Right lobe of liver (tissue), 6 donors: ENCODE measurements at places on chromosomes 11 and 22.
A peak's percentile ranks its signal among the peaks of the same experiment; 100 is the strongest.

DNA sequence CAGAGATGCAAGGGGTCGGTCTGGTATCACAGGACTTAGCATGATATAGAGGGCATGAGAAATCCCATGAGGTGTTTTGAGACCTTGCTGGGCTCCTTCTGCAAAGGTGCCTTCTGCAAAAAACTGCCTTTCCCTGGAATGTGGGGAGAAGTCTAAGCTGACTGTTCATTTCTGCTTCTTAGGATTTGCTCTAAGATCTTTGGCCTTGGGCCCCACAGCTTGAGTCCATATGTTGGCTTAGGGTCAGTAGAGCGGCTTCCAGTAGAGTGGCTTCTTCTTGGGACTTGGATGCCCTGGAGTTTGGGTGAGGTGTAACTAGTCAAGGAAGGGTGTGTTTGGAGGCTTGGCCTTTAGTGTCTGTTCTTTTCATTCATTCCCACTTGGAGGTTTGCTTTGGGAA lies 37.0 kb downstream of the AMPD3 start:
- no peak for DNase-seq

GRCh38 chr22:37462436-37462835 lies 23.7 kb downstream of the MFNG start:
- no peak for DNase-seq

GRCh38 chr22:33300165-33300564 lies 242.0 kb upstream of the SYN3 start:
- DNase-seq, result no peak

DNA sequence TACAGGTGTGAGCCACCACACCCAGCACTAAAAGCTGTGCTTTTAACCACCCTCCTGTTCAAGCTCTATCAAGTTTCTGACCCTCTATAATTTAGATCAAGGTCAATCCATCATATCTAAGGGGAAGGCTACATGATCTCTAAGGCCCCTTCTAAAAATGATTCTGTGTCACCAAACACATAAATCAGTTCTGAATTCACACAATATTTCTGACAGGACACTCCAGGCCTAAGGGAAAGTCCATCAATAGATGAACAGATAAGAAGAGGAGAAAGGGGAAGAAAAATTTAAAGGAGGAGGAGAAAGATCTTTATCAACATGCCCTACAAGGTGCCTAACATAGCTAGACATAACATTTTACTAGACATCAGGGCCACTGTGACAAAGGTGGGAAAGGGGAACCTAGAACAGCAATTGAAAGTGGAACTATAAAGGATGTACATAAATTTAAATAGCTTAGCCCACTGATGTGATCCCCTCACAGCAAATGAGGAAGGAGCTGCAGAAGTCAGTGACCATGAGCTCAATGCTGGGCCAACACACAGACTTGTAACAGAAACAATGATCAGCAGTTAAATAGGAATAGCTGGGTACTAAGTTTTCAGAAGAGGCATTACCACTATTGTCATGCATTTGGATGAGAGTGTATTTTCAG lies 4.7 kb downstream of the PRCP start:
- no peak for DNase-seq

GRCh38 chr22:49664891-49665290 lies 162.8 kb downstream of the BRD1 start:
- DNase-seq, result no peak

- peak; percentile 39 for DNase-seq
Measured at GRCh38 chr11:1345737-1346513, 36.5 kb upstream of the TOLLIP start.

- DNase-seq, result no peak
Measured at GRCh38 chr11:55572548-55572947, 620 bp downstream of the OR4C16 start.

- DNase-seq, result no peak
Measured at GRCh38 chr22:48952256-48953102, 875.2 kb downstream of the BRD1 start.

DNA sequence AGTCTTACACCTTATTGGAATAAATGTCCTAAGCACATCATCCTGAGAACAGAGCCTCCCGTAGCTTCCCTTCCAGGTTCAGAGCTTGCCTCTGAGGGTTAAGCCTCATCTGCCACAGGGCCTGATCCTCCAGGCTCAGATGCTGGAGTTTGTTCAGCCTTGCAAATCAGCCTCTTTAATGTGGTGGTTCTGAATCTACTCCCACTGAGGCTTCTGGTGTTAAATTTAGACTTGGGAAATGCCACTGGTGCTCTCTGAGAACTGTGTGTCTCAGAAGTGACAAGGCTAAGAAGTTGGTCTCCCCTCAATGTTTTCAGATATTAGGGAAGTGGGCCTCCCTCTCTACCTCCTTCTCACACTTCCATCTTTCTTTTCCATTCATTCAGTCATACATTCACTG lies 68.7 kb downstream of the CCDC81 start:
- no peak for DNase-seq

- no peak for DNase-seq
Measured at GRCh38 chr11:8681837-8682302, 595 bp downstream of the TRIM66 start.

GRCh38 chr11:105192115-105192514 lies 52.5 kb upstream of the CARD18 start:
- no peak for DNase-seq
